ENCODE measurements at places on chromosomes 5 and 9. TPM values are rescaled to one million over a fixed set of nuclear protein-coding genes. Genes with fewer than 3 reads are reported as not detected.

DNA sequence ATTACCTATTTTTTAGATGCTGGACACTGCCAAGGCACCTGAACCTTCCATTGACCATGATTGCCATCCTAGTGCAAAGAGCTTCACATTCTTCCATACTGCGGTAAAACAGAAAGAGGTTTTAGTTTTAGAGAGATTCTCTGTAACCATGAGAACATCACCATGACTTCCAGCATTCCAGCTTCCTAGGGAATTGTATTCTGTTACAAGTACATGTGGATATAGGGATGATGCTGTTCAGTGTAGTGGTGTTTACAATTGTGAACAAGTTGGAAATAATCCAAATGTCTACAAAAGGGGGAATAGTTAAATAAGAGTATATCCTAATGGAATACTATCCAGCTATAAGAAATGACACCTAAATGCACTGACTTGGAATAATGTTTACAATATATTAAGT, 22.4 kb downstream of the NIPSNAP3B start:
- DNase-seq = no peak

DNA sequence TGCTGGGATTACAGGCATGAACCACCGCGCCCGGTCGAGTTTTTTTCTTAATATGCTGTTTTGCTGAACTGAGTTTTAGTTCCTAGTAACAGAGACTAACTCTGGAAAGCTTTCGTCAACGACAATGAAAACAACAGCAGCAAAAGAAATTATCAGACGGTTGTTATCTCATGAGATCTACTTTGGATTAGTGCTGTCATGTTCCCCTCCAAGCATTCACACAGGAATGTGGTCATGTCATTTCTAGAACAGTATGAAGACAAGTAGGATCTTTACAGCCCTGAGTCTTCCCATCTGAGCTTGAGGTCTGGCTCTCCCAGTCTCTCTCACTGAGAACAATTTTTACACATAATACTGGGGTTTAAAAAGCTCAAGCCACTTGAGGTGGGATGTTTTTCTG, 4.0 kb upstream of the ANKRD33B start:
- no peak for DNase-seq

DNA sequence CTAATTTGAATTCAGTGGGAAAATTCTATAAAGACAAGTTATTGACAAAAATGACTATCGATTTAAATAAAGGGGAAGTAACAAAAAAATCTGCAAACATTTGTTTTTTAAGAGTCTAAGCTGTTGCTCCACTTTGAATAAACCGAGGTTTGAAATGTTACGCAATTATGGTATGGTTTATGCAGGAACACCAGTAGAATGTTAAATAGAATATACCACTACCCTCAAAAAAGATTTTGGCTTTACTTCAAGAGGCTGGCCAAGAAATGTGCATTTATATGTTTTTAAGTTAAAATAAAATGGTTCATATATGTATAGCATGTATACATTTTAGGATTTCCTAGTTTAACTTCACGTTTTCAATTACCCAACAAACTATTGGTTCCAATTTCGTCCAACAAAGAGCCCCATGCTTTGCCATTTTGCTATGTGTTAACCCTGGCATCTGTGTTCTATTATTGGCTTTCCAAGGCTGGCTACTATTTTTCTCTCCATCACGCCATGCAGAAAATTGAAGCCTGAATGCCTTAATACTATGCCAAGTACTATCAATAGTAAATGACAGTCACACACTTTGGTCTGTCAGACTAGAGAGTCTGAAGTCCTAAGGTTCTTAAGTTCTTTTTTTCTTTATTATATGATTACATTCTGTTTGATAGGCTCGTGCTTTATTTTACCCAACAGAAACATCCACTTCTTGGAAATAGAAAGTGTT, 171.2 kb downstream of the BRINP1 start:
- no peak for DNase-seq

ADRB2 gene
- total RNA-seq = 0.07 TPM

GRCh38 chr5:40515476-40515875, 164.2 kb upstream of the PTGER4 start:
- no peak for DNase-seq

DNA sequence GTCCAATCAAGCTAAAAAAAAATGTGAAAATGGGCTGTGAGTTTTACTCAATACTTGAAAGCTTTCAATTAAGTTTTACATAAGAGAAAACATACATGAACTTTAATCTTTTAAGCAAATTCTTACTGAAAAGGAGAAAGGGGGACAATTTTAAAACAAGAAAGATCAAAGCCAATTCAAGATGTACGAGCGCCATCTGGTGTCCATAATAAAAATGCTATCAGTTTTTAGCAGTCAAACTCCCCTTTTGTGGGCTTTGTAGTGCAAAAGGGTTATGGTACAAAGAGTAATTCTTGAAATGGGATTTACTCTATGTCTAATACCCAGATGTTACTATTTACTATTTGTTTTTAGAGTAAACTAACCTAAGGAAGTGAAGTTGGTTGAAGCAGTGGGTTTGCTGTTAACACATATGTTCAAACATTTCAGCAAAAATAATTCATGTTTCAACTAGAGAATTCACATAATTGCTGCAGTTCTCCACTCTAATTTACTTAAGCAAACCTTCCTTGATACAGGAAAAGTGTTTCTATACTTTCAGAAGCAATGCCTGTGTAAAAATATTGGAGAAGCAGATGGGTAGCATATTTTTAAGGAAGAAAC, 228.2 kb upstream of the TYRP1 start:
- DNase-seq = peak; percentile 30

DNA sequence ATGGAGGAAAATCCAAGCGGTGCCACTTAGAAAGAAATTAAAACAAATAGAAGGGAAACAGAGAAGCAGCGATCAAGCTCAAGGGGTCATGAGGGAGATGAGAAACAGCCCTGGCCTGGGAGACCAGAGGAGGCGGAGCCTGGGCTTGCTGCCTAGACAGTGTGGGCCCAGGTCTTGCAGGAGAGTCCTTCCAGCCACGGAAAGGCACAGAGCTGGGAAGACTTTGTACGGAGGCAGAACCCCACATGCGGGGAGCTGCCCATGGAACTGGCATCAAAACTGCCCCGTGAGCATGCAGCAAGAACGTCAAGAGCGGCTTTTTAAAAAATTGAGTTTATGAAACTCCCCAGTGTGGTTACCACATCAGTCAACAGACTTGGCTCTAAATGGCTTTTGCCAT, 119.4 kb downstream of the IRX1 start:
- no peak for DNase-seq

- DNase-seq = no peak
These were observed 9.2 kb downstream of the DCANP1 start for GRCh38 chr5:135437796-135438560.

NUTM2F gene
- not detected for total RNA-seq

GRCh38 chr5:68533571-68534084, 318.1 kb downstream of the PIK3R1 start:
- DNase-seq = no peak

AQP3 gene
- 2.6 TPM for total RNA-seq

- no peak for DNase-seq
These were observed 1.6 kb downstream of the FIBCD1 start for GRCh38 chr9:130937146-130938076.

DNA sequence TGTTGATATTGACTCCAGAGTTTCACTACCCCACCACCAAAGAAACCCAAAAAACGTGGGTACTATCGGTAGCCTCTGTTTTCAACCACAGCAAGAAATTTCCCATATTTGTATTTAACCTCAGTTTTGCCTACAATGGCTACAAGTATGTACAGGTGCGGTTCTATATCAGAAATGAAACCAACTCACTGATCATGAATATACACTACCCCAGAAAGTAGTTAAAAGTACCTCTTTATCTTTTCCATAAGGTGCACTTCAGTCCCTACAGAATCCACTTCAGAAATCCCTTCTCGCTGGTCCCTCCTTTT, 140.6 kb upstream of the SLC12A2 start:
- DNase-seq = no peak

DNA sequence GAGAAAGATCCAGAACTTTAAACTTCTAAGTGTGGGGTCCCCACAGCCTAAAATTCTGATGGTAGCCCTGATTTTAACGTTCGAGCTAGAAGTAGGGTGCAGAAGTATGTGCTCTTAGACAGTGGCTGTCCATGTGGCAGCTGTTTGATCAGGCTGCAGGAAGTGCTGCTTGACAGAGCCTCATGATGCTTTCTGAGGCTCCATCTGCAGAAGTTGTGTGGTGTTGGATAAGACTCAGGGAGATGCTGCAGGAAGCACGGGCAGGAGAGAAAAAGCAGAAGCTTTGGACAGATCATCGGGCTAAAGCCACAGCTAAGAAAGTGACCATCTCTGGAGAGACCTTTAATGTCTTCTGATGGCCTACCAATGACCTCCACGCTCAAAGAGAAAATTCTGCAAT, 8.1 kb downstream of the MTMR12 start:
- no peak for DNase-seq

DOCK8 gene
- 0.69 TPM for total RNA-seq

Measured in NCI-H460 (cell line).